Renal cortical epithelial cell (primary cell): ENCODE measurements at places on chromosomes 3 and 15.

- no peak for DNase-seq
Observed at GRCh38 chr15:63809452-63809851, 24.3 kb downstream of the HERC1 start.

DNA sequence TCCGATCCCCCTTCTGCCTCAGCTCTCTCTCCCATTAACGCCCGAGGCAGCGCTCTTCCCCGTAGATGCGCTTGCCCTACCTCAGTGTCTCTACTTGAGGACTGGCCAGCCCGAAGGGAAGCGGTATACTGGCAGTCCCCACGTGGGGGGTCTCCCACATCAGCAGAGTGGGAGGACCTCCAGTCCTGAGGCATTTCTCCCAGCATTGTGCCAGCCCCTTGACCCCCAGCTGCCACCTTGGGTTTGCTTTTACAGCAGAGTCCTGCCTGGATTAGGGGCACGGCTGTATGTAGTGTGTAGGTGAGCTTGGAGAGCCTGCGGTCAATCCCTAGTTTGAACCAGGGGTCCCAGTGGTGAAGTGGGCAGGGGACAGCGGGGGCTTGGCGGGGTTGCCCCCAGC is 767 bp downstream of the SEMA3F start:
- DNase-seq = no peak

GRCh38 chr3:182713743-182714517 is 79.4 kb upstream of the ATP11B start:
- DNase-seq = peak; percentile 77

DNA sequence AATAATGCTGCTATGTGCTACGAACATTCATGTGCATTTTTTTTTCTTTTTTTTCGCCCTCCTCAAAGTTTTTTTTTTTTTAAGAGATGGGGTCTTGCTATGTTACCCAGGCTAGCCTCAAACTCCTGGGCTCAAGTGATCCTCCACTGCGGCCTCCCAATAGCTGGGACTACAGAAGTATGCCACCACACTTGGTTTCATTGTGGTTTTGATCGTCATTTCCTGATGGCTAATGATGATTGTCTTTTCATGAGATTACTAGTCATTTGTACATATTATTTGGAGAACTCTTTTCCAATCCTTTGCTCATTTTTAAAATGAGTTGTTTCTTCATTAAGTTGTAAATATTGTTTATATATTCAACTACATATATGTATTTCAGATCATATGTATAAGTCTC is 48.8 kb downstream of the FBXO22 start:
- no peak for DNase-seq

DNA sequence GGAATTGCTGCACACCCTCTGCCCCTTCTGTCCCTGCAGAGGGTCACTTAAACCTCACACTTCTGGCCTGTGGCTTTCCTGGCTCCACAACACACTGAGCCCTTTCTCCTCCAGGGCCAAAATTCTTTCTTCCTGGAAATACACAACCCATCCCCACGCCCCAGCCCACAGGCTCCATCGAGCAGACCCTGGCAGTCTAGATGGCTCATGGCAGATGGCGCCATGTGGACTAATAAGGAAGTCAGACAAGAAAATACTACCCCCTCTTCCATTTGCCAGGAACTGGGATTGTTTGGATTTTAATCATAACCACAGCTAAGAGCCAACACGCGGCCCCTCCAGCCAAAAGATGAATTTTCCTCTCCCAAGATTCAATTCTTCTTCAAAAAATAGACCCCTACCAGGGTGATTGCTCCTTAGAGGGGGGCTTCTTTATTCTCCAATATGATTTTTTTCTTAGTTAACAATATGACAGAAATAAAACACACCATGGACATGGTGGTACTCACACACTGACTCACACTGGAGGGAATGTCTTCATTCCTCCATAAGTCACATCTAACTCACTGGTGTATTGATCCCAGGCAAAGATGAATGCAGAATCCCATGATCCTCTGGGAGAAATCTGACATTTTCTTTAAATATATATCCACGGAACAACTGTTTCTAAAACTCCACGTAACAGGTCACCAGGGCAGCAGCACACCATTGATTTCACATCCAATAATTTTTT is 111.5 kb downstream of the NTRK3 start:
- DNase-seq = no peak

GRCh38 chr3:152416808-152417580 is 148.3 kb downstream of the MBNL1 start:
- peak; percentile 29 for DNase-seq

- no peak for DNase-seq
Observed at GRCh38 chr15:63942486-63943365, 103.6 kb downstream of the DAPK2 start.

DNA sequence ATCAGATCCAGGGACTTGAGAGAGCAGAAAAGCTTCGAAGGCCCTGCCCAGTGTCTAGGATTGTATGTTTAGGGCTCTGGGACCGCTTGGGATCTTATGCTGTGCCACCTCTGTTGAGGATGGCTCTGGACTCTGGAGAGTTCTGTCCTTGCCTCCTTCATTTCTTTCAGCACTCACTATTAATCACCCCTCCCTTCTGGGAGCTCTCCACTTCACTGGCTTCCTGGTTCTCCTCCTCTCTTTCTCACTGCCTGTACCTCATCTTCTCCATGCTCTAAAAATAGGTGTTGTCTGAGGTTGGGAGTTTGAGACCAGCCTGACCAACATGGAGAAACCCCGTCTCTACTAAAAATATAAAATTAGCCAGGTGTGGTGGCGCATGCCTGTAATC is 17.3 kb downstream of the MAPKBP1 start:
- no peak for DNase-seq

- DNase-seq = no peak
Observed at GRCh38 chr3:51391566-51392354, 675 bp downstream of the RBM15B start.

DNA sequence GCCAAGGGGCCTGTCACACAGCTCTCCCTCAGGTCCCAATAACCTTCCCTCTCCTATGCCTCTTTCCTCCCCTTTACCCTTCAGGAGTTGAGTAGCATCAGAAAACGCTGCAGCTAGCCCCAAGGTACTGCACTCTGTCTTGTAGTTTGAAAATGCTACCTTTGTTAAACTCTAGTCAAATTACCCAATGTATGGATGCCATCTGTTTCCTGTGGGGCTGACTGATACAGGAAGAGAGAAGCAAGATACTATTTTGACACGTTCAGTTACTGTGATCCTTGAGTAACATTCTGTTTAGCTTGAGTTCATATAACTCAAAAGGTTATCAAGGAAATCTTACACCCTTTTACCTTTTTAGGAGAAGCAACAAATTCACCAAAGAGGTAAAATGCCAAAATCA is 493.1 kb downstream of the FHIT start:
- DNase-seq = no peak

DNA sequence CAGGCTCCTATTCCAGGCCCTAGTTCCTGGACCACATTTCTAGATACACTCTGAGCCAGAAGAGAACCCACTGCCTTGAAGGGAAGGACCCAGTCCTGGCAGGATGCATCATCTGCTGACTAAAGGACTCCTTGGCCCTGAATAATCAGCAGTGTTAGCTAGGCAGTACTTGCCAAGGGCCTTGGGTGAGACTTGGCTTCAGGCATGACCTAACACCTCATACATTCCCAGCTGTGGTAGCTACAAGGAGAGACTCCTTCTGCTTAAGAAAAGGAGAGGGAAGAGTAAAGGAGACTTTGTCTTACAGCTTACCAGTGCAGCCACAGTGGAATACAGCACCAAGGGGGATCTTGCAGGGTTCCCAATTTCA is 26.4 kb downstream of the PEAK1 start:
- no peak for DNase-seq

DNA sequence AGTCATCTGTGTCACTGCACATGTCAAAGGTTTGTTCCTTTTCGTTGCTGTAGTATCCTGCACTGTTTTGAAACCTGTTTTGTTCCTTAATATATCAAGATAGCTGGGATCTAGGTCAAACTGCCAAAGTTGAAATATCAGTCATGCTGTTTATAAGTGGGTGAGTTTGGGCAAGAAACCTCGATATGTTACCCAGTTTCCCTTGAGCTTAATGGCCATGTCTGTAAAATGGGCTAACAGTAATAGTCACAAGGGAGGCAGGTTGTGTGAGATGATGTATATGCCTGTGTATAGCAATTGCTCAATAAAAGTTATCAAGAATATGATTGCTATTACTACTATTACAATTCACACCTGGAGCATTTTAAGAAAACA is 57.1 kb downstream of the BHLHE40 start:
- no peak for DNase-seq

GRCh38 chr3:11944052-11944673 is 60.0 kb upstream of the SYN2 start:
- peak; percentile 40 for DNase-seq

DNA sequence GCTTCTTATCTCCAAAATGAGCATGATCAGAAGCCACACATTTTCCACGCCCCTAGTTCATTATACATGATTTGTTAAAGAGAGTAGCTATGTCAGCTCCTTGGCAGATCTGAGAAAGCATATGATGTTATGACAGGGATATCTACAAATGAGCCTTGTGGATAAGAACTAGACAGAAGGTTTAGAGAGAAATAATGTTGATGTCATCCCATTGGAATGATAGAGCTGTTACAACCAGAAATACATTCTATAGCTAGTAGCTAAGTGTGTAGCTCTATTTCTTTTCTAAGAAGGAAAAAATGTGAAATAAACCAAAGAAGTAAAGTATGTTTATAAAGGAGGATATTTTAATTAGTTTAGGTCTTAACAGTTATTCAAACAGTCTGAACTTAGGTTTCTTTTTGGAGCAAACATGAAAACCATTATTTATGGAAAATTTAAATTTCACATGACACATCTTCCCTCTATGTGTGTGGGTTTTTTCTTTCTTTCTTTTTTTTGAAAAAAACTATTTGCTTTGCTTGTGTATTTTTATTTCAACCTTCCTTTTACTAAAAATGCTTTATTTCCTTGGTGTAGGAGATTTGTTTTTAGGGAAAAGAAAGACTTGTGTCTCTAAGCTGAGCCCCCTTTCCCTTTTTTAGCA is 167.7 kb downstream of the GHSR start:
- peak; percentile 51 for DNase-seq

DNA sequence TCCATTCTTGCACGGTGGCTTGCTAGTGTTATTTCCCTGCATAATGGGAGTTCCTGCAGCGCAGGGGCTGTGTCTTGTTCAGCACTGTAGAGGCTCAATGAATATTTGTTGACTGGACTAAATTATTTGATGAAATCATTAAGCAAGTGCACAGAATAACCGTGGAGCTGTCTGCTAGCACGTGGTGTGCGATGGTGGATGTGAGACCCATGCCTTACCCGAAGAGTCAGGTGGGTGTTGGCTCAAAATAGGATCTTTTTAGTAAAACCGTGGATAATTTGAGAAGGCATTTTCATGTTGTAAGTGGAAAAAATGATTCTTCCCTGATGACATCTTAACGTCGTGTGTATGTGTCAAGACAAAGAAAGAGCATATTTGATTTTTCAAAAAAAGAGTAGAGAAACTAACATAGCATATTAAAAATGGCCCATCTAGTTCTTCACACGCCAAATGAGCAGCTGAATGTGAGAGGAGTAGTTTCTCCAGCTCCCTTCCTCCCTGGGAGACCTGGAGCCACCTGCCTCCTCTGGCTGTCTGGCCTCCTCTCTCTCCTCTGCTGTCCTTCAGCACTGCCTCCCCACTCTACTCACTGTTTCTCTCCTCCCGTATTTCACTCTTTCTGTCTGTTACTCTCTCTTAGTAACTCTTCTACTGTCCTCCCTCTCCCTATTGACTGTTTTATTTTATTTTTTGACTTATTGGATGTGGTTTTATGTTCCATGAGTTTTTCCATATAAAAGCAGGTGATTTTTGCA is 6.3 kb downstream of the FAM81A start:
- no peak for DNase-seq

DNA sequence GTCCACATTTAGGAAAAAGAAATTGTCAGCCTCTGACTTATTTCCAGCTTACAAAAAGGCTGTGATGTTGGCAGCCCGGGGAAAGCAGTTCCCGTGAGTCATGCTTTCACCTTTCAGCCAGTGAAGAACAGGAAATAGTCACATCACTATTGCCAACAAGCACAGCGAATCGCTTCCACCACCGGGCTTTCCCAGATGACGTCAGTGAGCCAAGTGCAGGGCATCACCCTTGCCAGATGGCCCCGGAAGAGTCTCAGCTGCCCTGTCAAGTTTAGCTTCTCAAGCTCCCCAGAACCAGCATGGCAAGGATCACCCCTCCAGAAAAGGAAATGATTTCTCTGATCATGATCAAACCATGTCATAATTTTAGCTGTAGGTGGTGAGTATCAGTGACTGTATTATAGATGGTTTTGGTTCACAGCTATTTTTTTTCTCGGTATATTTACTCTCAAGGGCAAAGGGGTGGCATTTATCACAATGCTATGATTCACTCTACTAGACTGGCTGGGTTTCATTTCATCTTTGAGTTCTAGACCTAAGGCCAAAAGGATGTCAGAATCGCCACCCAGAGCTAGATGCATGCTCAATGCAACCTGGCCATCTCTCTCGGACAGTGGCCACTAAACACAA is 32.9 kb downstream of the B3GNT5 start:
- DNase-seq = peak; percentile 99

- no peak for DNase-seq
Observed at GRCh38 chr15:32671339-32672325, 30.1 kb downstream of the SCG5 start.

- DNase-seq = peak; percentile 9
Observed at GRCh38 chr3:8899876-8900460, 63.3 kb downstream of the RAD18 start.

GRCh38 chr3:68751888-68752287 is 180.5 kb downstream of the TAFA4 start:
- no peak for DNase-seq

DNA sequence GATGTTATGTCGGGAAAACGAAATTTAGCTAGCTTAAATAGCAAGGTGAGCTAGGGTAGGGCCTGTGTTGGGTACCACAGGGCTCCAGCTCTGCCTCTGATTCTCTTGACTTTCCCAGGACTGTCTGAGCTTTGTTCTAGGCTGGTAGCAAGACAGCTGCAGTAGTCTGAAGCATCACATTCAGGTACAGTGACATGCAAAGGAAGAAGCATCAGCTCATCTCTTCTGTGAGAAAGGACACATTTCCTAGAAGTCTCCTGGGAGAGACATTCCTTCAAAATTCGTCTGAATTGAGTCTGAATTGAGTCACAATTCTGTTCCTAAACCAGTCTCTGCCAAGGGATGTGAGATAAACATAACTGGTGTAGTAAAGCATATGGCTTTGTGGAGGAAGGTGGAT is 8.5 kb upstream of the UBXN7 start:
- no peak for DNase-seq

DNA sequence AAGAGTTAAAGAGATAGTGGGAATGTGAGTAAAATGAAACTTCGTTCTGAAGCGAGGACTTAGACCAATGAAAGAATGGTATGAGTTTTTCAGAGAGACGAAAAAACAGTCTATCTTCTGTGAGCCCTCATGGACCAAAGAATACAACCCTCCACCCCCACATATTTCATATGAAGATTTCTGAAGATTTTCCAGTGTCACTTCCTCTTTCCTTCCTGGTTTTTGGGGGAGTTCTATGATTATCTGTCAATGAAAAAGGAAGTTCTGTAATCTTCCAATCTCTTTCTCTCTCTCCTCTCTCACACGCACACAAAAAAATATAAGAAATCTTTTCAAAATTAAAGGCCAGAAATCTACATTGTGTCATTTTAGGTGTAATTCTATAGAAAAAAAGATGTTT is 27.7 kb downstream of the CMSS1 start:
- no peak for DNase-seq
